Fibroblast of skin of left biceps (primary cell): ENCODE measurements at places on chromosomes 3 and 15.

DNA sequence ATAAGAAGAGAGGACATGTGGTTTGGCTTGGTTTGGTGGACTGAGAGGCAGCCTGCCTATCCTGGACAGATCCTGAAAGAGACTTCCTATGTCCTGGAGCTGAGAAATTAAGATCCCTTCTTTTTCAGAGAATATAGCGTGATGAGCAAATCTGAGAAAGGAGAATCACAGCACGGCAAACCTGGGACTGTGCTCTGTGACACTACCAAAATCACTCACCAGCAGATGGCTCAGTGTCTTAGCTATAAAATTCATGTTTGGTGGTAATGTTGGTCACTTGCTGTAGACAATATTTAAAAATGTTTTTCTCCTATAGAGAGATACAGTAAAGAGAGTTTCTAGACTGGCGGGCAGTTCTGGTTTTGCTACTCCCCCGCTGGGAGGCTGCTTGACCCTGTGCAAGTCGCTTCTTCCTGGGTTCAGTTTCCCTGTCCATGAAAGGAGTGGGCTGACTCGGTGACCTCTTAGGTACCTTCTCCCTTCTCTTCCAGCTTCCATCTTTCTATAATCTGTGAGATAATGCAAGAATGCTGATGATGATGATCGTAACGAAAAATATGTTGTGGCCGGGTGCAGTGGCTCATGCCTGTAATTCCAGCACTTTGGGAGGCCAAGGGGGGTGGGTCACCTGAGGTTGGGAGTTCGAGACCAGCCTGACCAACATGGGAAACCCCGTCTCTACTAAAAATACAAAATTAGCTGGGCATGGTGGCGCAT, 7.6 kb upstream of the HES1 start:
- DNase-seq = no peak

DNA sequence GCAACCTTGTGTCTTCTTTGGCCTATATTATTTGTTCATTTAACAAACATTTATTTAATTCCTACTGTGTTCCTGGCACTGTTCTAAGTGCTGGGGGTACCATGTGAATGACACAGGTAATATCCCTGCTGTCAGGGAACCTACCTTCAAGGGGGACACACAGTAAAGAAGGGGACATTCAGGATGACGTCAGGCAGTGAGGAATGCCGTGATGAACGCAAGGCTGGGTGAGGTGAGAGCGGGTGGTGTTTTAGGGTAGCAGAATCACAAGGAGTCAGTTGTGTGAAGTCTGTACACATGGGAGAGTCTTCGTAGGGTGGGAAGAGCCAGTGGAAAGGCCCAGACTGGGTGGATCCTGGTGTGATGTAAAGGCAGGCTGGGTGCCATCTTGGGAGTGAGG, 1.7 kb upstream of the FAM107A start:
- no peak for DNase-seq

DNA sequence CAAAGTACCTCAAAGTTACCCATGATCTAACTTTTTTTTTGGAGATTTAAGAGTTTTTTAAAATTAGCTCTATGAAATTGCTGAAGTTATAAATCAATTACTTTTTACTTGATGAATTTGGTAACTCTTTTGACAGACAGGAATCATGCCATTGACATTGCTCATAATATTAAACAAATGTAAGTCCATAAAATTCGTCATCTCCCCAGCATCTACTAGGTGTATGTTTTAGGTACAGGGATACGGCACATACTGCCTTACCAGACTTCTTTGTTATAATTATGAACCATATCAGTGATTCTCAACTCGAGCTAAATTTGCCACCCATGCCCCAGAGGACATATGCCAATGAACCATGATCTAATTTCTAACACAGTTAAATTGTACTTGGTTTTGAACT, 247.5 kb upstream of the TGFBR2 start:
- DNase-seq = no peak

DNA sequence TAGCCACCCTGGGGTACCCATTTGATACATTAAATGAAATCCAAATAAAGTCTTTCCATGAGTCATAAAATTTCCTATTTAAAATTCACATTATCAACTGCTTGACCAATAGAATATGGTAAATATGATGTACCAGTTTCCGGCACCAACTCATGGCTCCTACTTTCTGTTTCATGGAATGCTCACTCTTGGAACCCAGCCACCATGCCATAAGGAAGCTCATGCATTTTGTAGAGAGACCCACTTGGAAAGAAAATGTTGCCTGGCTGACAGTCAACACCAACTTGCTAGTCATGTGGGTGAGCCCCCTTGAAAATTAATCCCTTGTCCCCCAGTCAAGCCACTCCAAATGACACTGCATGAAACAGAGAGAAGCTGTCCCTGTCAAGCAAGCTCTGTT, 57.2 kb downstream of the WWTR1 start:
- DNase-seq = no peak

- no peak for DNase-seq
Observed at GRCh38 chr15:91956026-91956723, 102.7 kb downstream of the SLCO3A1 start.

DNA sequence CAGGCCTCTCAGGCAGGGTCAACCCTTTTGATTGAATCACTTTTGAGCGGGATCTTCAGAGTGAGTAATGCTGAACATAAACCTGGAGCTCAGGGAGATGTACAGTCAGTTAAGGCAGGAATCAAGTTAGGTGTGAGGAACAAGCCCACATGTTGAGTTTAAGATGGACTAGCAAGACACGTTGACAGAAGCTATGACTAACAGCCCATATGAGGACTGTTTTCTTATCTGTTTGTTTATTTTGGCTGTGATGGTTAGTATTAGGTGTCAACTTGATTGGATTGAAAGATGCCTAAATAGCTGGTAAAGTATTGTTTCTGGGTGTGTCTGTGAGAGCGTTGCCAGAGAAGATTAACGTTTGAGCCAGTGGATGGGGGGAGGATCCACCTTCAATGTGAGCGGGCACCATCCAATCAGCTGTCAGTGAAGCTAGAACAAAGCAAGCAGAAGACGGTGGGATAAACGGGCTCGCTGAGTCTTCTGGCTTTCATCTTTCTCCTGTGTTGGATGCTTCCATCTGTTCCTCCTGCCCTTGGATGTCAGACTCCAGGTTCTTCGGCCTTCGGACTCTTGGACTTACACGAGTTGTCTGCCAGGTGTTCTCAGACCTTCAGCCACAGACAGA, 232.3 kb upstream of the STAC start:
- DNase-seq = no peak

DNA sequence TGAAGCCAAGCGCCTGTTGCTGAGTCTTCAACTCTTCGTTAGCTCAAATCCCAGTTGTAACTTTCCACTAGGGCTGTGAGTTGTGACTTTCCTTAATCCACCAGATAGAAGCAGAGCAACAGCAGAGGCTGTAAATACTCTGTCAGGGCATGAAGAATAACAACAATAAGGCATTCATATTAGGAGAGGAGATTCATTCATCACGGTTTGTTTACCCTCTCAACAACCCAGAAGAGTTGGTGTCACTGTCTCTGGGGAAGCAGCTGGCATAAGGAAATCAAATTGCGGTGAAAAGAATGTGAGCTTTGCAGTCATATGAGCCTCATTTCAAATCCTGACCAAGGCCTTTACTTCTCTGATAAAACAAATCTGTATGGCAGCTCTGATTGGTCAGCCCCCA, 184.8 kb downstream of the SHQ1 start:
- no peak for DNase-seq

DNA sequence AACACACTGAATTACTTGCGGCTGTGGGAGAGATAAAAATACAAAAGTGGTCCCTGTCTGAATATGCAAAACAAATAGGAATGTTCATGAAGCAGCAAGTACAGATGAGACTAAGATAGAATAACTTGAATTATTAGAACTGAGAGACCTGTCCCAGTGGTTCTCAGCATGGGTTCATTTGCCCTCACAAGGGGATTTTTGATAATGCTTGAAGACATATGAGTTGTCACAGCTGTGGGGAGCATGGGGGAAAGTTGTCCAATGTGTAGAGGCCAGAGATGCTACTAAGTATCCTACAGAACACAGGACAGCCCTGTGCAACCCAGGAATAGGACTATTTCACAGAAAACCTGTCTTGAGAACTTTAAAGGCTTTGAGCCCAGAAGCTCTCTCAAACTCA, 22.4 kb downstream of the PPM1L start:
- DNase-seq = no peak

GRCh38 chr3:42129014-42129953, 38.1 kb downstream of the TRAK1 start:
- DNase-seq = no peak

DNA sequence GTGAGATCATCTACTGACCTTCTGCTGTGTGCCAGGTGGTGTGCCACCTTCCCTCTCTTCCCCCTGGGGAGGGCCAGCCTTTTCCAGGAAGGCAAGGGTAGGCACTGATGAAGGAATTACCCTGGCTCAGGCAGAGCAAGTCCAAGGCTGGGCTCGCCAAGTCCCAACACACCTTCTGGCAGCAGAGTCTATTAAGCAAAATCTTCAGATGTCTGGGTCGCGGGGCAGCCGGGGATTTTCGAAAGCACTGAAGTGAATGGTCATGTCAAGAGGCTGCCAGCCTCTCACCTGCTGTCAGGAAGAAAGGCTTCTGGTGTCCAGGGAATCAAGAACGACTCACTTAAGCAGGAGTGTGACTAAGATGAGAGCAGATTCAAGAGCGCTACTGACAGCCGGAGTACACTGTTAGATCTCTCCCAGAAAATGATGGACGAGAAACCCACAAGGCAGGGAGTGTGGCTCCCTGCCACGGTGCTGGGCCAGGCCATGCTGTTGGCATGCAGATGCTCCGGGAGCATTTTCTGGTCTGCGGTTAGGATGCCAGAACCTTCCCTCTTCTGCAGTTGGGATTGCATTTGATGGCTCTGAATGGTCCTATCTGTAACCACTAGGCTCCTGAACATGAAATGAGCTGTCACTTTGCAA, 479.8 kb downstream of the SHQ1 start:
- DNase-seq = no peak

GRCh38 chr3:62164196-62164595, 209.2 kb downstream of the FEZF2 start:
- DNase-seq = no peak
